ENCODE measurements at places on chromosomes 1 and 21.

- no peak for DNase-seq
These were observed 8.1 kb upstream of the ETV3L start for GRCh38 chr1:157107702-157108101.

- no peak for DNase-seq
These were observed 22.7 kb downstream of the NDUFS5 start for GRCh38 chr1:39048745-39049370.

DNA sequence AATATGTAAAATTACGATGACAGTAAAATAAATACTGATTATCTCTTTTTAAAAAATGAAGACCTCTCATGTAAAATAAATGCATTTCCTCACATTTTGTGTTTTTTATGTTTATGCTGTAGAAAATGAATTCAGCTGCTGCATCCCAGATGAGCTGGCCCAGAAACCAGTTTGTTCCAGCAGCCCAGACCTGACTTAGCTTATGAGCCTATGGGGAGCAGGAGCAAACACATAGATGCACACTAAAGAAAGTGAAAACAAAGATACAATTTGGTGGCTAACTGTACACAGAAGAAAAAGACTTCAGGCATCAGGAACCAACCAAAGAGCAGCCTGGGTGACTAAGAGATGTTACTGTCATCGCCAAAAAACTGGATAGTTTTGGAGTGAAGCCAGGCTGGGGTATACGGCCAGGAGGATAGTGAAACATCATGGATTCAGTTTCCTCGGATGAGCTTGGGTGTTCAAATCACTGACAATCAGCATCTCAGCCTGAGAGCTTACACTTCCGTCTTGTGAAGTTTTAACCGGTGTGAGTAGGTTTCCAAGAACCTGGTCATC is 113.9 kb upstream of the BACE2 start:
- DNase-seq: no peak

GRCh38 chr1:67980028-67980427 is 70.4 kb downstream of the DIRAS3 start:
- no peak for DNase-seq

DNA sequence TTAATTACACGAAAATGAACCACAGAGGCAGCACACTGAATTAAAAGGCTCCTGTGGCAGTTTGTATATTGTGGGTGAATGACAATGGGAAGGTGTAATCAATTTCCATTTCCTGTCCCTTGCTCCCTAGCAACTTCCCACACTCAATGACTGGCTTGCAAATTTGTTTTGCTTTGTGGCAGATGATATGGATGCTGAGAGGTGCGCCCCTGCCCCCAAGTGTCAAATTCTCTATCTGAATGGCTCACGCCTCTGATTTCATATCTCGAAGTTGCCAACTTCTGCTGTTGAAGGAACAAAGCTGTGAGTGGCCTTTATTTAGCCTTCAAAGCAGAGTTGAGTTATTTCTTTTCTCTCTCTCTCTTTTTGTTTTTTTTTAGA is 86.0 kb downstream of the FOXD2 start:
- DNase-seq: no peak

Data from glutamatergic neuron (in vitro differentiated cells).